Epithelial cell of proximal tubule (primary cell): ENCODE measurements at places on chromosomes 1 and 21. TPM values are rescaled to one million over a fixed set of nuclear protein-coding genes. Genes with fewer than 3 reads are reported as not detected.

G0S2 gene
- total RNA-seq = 12.9 and 41.0 TPM in 2 replicates

KCND3 gene
- not detected in 2 replicates for total RNA-seq

SLC2A5 gene
- not detected in 2 replicates for total RNA-seq

TMEM52 gene
- 0.75 and 5.6 TPM in 2 replicates for total RNA-seq

TRIM58 gene
- total RNA-seq = 2.0 and 6.0 TPM in 2 replicates

SPATA21 gene
- not detected in 2 replicates for total RNA-seq

SYT2 gene
- not detected in 2 replicates for total RNA-seq
